Fibroblast of lung (primary cell): ENCODE measurements at places on chromosomes 4 and X. TPM values are rescaled to one million over a fixed set of nuclear protein-coding genes. Genes with fewer than 3 reads are reported as not detected.

The CLNK gene
- not detected in 2 replicates for total RNA-seq

The NOX1 gene
- total RNA-seq, result not detected in 2 replicates

The IL3RA gene
- under 0.01 TPM in 1 of 2 replicates, not detected in the other for total RNA-seq

The MND1 gene
- 1.0 and 5.8 TPM in 2 replicates for total RNA-seq

The XAGE2 gene
- not detected in 2 replicates for total RNA-seq

The PLA2G12A gene
- total RNA-seq, result 10.5 and 18.0 TPM in 2 replicates

The NR3C2 gene
- 4.4 and 7.4 TPM in 2 replicates for total RNA-seq
